Activated T-cell treated with anti-CD3 and anti-CD28 coated beads for 4 hours (primary cell): ENCODE measurements at places on chromosomes 11 and 22.

GRCh38 chr11:70507466-70508230 is 109.3 kb downstream of the CTTN start:
- DNase-seq, result no peak

- no peak for DNase-seq
Measured at GRCh38 chr11:3178349-3178748, 13.2 kb upstream of the OSBPL5 start.

DNA sequence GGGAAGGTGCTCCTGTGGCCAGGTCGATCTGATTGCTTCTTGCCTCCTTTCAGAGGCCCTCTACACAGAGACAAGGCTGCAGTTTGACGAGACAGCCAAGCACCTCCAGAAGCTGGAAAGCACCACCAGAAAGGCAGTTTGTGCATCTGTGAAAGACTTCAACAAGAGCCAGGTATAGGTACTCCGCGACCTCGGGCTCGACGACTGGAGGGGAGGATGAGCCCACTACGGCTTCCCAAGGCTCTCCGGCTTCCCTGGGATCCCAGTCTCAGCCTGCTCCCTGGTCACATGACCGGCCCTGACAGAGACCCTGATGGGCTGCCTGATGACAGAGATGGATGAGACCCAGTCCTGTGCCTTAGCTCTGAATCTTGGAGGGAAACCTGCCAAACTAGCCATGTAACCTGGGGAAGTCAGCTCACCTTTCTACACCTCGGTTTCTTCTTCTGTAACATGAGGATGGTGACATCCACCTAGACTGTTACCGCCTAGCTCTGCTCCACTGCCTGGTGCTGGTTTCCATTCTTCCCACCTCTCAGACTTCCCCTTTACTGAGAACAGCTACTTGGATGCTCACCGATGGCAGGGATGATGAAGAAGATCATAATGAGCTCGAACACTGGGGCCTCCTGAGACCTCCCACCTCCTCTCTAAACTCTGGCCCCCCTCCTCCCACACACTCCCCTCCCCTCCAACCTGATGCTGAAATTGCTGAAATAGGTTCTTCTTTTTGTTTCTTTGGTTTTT is 8.9 kb downstream of the RIBC2 start:
- DNase-seq, result no peak

DNA sequence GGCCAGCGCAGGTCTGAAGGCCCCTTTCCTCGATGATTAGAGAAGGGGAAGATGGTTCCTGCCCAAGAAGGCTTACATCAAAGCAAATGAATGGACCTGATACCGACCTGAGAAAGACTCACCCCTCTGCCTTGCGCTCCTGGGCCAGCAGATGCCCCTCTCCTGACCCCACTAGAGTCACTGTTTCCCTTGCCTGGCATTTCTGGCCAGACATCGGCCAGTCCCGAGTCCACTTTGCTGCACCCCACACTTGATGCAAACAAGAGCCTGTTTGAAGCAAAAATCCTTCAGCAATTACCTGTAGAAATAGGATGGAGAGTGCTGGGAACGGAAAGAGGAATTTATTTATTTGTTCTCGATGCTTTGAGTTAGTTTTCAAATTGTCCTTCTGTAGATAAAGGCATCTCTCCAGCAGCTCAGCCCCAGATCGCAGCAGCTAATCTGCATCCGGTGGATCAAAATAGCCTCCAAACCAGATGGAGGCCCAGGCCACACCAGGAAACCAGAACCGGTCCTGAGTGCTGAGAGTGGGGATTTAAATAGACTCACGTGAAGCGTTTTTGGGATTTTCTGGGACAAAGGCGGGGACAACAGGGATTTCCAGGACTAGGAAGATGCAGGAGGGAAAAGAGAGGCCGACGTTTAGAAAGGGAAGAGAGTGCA is 148.6 kb downstream of the TRIM29 start:
- DNase-seq, result no peak
